ENCODE measurements at places on chromosomes 3 and 15.

GRCh38 chr15:70428211-70428822 lies 330.6 kb upstream of the TLE3 start:
- no peak for DNase-seq

- DNase-seq, result no peak
Observed at GRCh38 chr15:29205186-29205585, 64.4 kb downstream of the NSMCE3 start.

DNA sequence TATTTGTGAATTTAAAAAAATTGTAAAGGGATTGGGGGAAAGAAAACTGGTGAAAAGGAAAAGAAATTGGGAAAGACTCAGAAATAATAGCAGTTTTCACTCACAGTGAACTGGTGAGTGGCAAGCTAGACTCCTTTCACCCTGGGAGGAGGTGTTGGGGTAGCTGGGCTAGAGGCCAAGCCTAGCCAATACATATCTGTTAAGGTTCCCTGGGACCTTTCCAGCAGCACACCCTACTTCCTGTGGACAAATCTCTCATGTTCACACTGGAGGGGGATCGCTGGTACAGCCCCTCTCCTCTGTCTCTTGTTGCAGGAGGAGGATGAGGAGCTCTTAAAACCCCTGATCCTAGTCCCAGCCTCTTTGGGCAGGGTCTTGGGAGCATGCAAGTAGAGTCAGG lies 3.7 kb upstream of the RPP25 start:
- DNase-seq, result no peak

- DNase-seq, result no peak
Observed at GRCh38 chr3:183814240-183814639, 11.1 kb downstream of the MAP6D1 start.

- no peak for DNase-seq
Observed at GRCh38 chr3:14558029-14558428, 17.9 kb upstream of the GRIP2 start.

Data from activated CD4-positive, alpha-beta T cell treated with anti-CD3 and anti-CD28 coated beads, Interleukin-2, amount 50 U/mL, for 48 hours (primary cell).